ENCODE measurements at places on chromosomes 5 and 9.

- no peak for DNase-seq
Observed at GRCh38 chr9:131420980-131421624, 27.2 kb downstream of the PRRC2B start.

DNA sequence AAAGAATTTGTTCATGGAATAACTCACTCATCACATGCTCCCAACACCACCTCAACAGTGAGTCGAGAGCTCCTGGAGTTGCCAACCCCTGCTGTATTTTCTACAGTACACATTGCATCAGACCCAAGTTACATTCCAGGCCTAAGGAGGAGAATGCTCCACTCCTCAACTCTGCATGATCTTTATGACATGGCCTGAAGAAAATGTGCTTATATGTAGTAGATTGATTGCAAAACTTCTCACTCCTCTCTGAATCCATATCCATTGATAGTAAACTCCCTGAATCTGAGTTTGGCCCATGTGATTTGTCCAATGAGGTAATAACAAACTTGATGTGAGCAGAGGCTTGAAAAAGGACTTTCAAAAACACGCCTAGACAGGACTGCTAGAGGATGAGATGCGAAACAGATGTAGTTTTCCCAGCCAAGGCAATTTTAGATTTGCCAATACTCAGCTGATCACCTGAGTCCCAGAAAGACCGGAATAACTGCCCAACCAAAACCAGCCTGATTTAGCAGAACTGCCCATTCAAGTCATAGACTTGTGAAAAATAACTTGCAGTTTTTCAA, 29.0 kb upstream of the PAPPA start:
- DNase-seq: no peak

- no peak for DNase-seq
Observed at GRCh38 chr9:26937816-26938371, 9.1 kb downstream of the PLAA start.

DNA sequence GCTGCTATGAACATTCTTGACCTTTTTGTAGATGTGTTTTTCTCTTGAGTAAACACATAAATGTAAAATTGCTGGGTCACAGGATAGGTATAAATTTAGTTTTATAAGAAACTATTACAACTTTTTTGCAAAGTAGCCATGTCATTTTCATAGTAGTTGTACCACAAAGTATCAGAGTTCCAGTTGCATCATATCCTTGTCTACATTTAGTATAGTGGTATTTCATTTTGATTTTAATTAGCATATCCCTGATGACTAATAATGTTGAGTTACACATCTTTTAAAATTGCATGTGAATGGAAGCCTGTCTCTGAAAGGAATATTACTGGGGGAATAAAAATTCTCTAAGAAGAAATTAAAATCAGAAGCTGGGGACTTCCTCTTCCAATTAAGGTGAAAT, 85.4 kb downstream of the TMEM161B start:
- DNase-seq: no peak

GRCh38 chr9:75880618-75881017, 9.9 kb upstream of the PCSK5 start:
- no peak for DNase-seq

- no peak for DNase-seq
Observed at GRCh38 chr5:174166231-174167079, 120.9 kb downstream of the NSG2 start.

DNA sequence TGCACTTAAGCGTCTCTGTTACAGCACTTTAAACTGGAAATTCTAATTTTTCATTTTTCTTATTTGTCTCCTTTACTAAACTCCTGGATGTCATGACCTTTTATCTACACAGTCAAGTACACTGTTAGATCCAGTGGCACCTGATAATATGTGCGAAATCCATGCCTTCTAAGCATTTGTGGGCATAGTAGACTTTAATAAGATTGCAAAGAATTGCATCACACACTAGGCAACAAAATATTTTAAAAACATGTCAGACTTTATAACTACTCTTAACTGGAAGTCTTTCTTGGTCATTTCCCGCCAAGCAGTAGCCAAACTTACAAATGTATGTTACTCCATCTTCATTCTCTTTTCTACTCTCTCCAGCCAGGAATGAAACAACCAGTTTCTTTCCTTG, 5.0 kb upstream of the SPINK1 start:
- no peak for DNase-seq

GRCh38 chr5:82459626-82460025, 181.5 kb upstream of the RPS23 start:
- no peak for DNase-seq

GRCh38 chr9:124353811-124354274, 61.4 kb downstream of the PSMB7 start:
- DNase-seq: no peak

DNA sequence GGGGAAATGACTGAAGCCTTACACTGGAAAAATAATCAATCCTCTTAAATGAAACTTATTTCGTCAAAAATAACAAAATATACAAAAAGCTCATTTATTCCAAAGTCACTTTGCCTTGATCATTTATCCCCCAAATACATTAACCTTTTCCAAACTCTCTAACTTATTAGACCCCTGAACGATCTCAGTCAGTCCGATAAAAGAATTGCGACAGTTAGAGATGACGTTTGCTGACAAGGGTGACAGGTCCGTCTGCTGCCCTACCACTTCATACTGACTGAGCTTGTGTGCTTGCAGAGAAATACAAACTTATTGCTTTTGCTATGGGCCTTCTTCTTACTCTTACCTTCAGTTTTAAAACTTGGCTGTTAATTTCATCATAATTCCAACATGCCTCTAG, 169.7 kb downstream of the ZDHHC21 start:
- no peak for DNase-seq

DNA sequence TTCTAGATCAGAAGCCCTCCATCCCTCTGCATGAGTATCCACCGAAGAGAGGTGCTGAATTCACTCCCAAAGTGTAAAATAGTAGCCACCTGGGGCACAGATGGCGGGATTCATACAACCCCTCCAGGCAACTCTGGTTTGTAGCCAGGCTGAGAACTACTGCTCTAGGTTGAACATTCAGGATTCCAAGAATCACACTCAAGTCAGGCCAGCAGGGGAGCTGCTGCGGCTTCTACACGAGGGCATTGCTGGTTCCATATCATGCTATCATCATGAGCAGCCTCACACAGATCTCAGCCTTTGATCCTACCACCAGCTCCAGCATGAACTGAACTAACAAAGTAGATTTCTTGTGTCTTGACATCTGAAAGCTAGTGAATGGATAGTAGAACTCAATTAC, 367.9 kb downstream of the DIRAS2 start:
- DNase-seq: no peak

DNA sequence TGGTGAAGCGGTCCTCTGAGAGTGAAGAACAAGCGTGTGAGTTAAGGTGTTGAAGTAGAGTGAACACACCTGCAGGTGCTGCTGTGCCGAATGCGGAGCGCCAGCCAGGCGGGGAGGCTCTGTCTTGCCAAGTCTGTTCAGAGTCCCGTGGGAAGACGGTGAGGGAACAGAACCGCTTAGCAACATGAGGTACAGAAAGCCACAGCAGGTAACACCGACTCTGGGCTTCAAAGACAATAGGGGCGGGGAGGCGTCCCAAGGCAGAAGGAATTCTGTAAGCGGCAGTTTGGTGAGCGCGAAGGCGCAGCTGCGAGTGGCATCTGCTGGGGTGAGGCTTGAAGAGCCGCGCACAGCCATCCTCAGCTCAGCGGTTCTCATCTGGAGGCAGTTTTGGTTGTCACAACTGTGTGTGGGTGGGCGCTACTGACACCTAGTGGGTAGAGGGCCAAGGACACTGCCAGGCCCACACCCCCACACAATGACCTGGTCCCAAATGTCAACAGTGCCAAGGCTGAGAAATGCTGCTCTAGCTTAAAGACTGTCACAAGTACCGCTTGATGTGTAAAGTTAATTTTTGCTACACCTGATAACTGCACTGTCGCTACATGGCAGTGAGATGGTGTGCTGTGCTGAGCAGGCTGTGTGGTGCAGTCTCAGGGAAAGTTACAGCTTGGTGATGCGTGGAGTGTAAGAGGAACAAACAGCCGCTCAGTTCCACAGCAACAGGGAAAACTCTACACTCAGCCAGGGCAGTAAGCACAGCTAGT, 67.4 kb upstream of the TBC1D9B start:
- DNase-seq: peak; percentile 25

GRCh38 chr5:122144236-122144635, 14.9 kb downstream of the ZNF474 start:
- no peak for DNase-seq

DNA sequence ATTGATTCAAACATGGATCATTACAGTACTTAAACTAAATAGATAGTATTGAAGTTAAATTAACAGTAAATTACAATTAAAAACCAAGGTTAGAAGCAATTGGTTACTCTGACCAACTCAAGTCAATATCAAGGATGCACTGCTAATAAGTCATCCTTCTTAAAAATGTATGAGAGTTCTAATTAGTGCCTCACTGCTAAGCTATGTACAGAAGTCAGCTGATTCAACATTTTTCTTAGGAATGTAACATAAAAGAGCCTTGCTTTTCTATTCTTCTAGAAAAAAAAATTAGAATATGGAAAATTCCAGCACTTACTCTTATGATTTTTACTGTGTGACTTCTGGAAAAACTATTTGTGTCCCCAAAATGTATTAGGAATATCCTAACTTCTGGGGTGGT, 75.7 kb upstream of the FBN2 start:
- DNase-seq: no peak

Measured in H54 (cell line).